ENCODE measurements at places on chromosomes 13 and 19. TPM values are rescaled to one million over a fixed set of nuclear protein-coding genes. Genes with fewer than 3 reads are reported as not detected.

Gene IGFL1
- not detected for polyA plus RNA-seq

Gene ETV2
- polyA plus RNA-seq, result 0.84 TPM

Gene CLDN10
- not detected for polyA plus RNA-seq

Gene POU2F2
- 0.49 TPM for polyA plus RNA-seq

Gene ZNF418
- polyA plus RNA-seq, result 0.13 TPM

DNA sequence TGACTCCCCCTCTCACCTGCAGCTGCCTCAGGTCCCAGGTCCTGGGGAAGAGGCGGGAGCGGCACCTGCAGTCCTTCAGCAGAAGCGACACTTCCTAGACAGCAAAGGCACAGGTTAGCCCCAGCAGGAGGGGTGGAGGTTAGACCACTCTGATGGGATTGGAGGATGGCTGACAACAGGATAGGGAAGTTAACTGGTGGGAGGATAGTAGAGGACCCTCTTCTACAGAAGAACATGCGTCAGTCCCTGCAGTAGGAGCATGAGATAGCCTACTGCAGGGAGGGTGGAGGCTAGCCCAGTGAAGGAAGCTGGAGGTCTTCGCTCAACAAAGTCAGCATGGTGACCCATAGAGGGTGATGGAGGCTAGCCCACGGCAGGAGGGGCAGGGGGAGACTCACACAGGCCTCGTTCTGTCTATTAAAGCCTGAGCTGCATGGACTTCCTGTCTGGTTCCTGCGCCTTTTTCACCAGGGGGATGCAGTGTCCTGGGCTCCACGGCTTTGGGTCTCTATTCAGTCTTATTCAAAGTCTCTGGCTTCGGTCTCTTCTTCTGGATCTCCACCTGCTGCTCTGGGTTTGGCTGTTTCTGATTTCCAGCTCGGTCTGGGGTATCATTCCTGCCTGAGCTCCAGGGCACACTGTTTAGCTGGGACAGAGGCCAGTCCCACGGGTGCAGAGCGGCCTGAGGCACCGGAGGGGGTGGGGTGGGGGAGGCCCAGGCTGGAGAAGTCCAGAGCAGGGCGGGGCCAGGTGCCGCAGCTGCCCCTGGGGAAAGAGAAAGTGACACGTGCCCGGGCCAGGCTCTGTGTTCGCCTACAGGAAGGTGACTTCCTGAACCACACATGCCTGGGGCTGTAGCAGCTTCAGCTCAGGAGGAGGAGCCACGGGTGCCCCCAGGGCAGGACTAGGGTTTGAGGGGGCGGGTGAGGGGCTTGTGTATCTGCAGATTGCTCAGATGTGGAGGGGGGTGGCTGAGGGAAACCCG, 7.3 kb downstream of the IFNL3 start:
- H3K27ac ChIP-seq, result no peak overlapping the region
- H3K4me3 ChIP-seq, result no peak overlapping the region
- DNase-seq, result no peak
- H3K4me1 ChIP-seq, result no peaks in the 10 kb centered on the region

DNA sequence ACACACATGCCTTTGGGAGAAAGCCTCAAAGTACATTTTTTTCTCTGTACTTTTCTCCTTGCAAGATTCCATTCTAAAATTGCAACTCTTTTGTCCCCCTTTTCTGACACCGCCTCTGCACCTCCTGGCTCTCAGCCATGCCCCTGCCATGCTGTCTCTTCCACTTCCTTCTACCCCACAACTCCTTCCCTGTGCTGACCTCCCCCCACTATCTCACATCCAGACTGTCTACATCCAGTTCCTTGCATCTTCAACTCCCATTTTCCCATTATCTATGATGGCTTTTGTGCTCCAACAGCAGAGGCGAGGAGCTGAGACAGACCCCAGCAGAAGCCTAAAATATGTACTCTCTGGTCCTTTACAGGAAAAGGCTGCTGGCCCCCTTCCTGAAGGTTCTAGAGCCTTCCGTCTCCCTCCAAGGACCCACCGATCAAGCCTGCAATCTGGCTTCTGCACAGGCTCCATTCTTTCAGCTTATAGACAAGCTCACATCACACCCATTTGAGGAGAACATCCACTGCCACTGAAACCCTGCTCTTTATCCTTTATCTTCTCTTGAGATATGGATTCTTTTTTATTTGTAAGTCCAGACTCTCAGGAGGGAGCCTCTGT, 50.2 kb downstream of the RFX2 start:
- peaks cover 32% of the 10 kb centered on the region for H3K4me1 ChIP-seq
- DNase-seq, result no peak
- H3K27me3 ChIP-seq, result no peaks in the 10 kb centered on the region
- H3K36me3 ChIP-seq, result peaks cover 4% of the 10 kb centered on the region

- H3K27ac ChIP-seq, result no peak overlapping the region
- no peaks in the 10 kb centered on the region for H3K27me3 ChIP-seq
- DNase-seq, result no peak
- 0 out of 2 replicates have a peak, but pooled peaks cover under 1% of the 10 kb centered on the region for H3K4me1 ChIP-seq
Observed at GRCh38 chr19:17749912-17750317, 1.4 kb upstream of the FCHO1 start.

DNA sequence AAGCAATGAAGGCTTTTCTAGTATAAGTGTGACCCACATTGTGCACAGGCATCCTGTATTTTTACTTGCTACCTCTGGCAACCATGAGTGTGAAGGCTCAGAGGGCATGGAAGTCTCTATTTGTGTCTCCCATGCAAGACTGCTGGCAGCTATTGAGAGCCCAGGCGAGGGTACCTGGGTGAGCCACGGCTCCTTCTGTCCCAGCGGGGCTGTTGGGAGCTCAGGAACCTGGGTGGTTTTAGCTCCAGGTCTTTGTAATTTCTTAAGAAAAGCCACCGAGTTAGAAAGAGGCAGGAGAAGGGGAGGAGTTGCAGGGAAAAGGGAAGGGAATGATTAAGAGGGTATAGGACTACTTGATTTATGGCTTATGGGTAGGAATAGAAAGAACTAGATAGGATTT, 190.4 kb upstream of the SOX1 start:
- H3K4me1 ChIP-seq, result no peaks in the 10 kb centered on the region
- H3K4me3 ChIP-seq, result no peak overlapping the region
- no peaks in the 10 kb centered on the region for H3K36me3 ChIP-seq
- no peak overlapping the region for H3K27ac ChIP-seq

DNA sequence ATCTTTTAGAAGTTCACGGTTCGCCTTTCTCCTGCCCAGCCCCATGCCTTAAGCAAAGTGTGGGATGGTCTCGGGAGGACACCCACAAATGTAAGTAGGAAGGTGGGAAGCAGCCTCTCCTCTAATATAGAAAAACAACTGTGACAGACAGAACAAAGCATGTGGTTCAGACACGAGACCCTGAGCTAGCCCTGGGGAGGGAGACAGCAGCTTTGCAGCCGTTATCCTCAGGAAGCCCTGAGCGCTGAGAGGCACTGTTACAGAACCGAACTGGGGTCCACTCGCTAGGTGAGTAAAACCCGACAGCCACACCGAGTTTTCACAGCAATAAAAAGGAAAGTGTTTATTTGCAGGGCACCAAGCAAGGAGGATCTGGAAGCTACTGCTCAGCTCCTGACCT, 210.6 kb downstream of the UQCRFS1 start:
- H3K27ac ChIP-seq, result no peak overlapping the region
- no peaks in the 10 kb centered on the region for H3K27me3 ChIP-seq
- no peaks in the 10 kb centered on the region for H3K36me3 ChIP-seq
- DNase-seq, result no peak
- H3K4me1 ChIP-seq, result no peaks in the 10 kb centered on the region

- no peak for DNase-seq
- H3K4me1 ChIP-seq, result no peaks in the 10 kb centered on the region
- no peaks in the 10 kb centered on the region for H3K27me3 ChIP-seq
Observed at GRCh38 chr13:78131811-78132210, 213.2 kb upstream of the EDNRB start.

- DNase-seq, result no peak
- H3K4me1 ChIP-seq, result no peaks in the 10 kb centered on the region
- H3K27ac ChIP-seq, result no peak overlapping the region
- H3K27me3 ChIP-seq, result no peaks in the 10 kb centered on the region
- no peak overlapping the region for H3K4me3 ChIP-seq
- H3K36me3 ChIP-seq, result no peaks in the 10 kb centered on the region
Observed at GRCh38 chr19:33553530-33554310, 32.1 kb upstream of the PEPD start.

GRCh38 chr19:29418201-29418600, 107.6 kb upstream of the VSTM2B start:
- no peaks in the 10 kb centered on the region for H3K4me1 ChIP-seq
- peaks cover 16% of the 10 kb centered on the region for H3K27me3 ChIP-seq
- H3K36me3 ChIP-seq, result no peaks in the 10 kb centered on the region
- H3K27ac ChIP-seq, result no peak overlapping the region
- H3K4me3 ChIP-seq, result no peak overlapping the region
- DNase-seq, result no peak

- peaks cover 7% of the 10 kb centered on the region for H3K4me1 ChIP-seq
- no peaks in the 10 kb centered on the region for H3K27me3 ChIP-seq
- DNase-seq, result no peak
Observed at GRCh38 chr13:50916701-50917184, 7.2 kb downstream of the RNASEH2B start.

DNA sequence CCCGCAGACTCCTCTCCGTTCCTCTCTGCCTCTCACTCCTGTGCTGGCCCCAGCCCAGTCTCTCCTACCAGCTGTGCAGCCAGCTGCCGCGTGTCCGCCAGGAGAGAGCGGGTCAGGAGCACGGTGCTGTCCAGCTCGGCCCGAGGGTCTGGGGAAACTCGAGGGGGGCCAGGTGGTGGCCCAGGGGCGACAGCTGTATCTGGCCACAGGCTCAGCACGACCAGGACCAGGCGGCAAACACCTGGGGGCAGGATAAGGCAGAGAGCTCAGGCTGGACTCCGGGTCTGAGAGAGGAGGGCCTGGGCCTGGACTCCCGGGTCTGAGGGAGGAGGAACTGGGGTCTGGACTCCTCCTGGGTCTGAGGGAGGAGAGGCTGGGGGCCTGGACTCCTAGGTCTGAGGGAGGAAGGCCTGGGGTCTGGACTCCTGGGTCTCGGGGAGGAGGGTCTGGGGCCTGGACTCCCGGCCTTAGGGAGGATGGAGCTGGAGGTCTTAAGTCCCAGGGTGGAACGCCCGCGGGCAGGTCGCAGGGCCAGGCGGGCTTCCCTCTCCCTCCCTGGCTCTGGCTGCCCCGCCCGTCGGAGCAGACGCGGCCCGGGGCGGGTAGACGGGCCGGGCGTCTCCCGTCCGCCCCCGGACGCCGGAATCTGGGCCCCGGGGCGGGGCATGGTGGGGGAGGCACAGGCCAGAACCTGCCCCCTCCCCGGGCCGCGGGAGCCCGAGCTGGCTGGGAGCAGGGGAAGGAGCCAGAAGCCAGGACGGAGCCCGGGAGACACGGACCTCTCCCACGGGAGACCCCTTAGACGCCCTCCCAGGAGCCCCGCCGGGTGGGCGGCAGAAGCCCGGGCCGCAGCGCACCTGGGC, 1.3 kb downstream of the IL11 start:
- peak overlapping the region; percentile 47 for H3K27ac ChIP-seq
- peaks cover 4% of the 10 kb centered on the region for H3K36me3 ChIP-seq
- H3K27me3 ChIP-seq, result no peaks in the 10 kb centered on the region
- peaks cover 23% of the 10 kb centered on the region for H3K4me1 ChIP-seq
- DNase-seq, result peak; percentile 77

DNA sequence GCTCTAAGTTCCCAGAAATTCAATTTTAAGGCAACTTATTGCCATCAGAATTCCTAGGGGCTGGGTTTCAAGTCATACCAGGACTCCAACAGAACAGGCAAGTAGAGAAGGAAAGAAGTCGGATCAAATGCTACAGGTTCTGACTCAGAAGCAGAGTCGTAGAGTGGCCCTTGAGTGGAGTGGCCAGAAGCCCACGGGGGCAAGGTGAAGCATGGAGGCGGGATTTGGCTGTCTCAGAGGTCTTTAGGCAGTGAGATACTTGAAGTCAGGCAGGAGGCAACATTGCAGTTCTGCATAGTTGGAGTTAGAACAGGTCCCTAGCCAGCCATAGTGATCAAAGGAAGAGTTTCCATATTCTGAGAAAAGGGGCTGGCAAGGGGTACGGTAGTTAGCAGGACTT, 111.6 kb downstream of the NHLRC3 start:
- no peaks in the 10 kb centered on the region for H3K4me1 ChIP-seq
- DNase-seq, result no peak
- no peak overlapping the region for H3K27ac ChIP-seq

Data from SK-N-SH (cell line).